ENCODE measurements at places on chromosomes 12 and 14.
A peak's percentile ranks its signal among the peaks of the same experiment; 100 is the strongest.

DNA sequence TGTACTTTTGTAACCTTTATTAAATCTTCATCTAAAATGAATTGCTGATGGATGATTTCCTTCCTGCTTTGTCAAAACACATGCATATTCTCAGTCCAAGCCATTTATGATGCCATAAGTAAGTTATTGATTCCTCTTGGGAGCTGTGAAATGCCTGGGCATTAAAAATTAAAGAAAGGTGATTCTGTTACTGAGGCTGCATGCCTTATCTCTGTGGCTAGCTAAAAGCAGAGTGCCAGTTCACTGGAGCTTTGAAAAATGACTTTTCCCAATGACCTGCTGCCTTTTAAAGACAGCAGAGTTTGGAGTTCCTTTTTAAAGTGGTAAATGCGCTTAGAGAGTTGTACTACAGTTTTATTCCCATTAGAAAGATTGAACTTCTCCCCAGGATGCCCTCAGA lies 152.1 kb downstream of the TMTC2 start:
- DNase-seq: no peak

DNA sequence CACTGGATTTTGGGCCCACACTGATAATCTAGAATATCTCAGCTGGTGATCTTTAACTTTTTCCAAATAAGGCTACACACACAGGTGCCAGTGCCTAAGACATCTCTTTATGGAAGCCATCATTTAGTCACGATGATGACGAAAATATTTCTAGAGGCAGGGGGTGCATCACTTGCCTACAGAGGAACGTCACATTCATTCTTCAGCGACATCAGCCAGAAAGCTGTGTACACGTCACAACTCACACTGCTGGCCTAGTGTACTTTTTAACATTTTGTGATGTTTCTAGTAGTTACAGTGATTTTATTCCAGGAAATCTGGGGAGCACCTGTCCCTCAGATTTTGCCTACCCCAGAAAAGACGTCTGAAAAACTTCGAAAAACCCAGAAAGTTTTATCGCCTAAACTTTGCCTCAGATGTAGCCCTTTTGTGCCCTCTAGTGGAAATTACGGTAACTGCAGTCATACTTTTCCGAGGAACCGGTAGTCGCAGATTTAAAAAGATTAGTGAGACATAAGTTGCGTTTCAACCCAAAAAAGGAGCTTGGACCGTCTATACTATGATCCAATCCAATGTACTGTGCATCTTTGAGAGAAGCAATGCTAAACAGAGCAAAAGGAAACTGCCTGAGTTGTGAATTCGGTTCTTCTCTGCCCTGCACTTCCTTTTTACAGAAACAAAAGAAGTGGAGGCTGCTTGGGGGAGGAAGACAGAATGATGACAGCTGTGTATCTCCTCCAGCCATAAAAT lies 64.3 kb upstream of the STON2 start:
- DNase-seq: peak; percentile 63

DNA sequence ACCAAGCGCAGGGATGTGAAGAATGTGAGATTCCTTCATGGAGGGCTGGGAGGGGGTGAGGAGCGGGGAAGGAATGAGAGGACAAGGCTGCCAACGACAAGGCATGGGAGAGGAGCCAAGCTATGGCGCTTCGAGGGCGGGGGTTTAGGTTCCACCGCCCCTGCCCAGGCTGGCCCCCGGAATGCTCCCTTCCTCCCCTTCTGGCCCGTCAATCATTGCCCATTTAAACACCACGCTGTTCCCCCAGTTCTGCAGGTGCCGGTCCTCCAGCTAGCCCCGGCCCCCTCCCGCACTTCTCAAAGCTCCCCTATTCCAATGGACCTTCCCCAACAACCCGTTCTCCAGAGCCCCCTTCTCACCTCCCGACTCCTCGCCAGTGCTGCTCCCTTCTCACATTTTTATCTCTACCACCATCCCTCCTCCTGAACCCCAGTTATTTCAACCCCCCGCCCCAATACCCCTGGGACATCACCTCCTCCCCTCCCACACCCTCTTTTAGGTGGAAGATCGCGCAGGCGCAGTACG lies 428 bp downstream of the RNF41 start:
- peak; percentile 46 for DNase-seq

GRCh38 chr14:68894123-68894522 lies 85.0 kb downstream of the ACTN1 start:
- no peak for DNase-seq

GRCh38 chr14:49931523-49931922 lies 38.6 kb downstream of the ARF6 start:
- DNase-seq: no peak

GRCh38 chr12:111386885-111387284 lies 18.0 kb upstream of the PHETA1 start:
- DNase-seq: no peak

GRCh38 chr12:49131894-49132461 lies 783 bp upstream of the TUBA1B start:
- peak; percentile 41 for DNase-seq

GRCh38 chr12:53758730-53759103 lies 6.9 kb upstream of the CISTR start:
- DNase-seq: no peak

- no peak for DNase-seq
Observed at GRCh38 chr12:72448089-72448488, 175.9 kb downstream of the TRHDE start.

DNA sequence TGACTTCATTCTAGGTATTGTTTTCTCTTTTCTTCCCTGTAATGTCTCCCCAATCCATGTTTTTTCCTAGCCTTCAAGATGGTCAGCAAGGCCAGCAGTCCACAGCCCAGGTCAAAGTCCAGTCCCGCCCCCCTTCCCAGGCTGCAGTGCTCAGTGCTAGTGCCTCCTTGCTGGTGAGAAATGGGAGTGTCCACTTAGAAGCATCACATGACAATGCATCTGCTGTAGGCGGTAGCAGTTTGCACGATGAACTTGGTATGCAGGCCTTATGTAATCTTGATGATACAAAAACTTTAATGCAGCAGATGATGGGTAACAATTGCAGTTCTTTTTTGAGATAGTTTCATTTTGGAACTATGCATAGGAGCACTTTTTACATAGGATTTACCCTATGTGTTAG lies 88.4 kb downstream of the PCNX1 start:
- no peak for DNase-seq

DNA sequence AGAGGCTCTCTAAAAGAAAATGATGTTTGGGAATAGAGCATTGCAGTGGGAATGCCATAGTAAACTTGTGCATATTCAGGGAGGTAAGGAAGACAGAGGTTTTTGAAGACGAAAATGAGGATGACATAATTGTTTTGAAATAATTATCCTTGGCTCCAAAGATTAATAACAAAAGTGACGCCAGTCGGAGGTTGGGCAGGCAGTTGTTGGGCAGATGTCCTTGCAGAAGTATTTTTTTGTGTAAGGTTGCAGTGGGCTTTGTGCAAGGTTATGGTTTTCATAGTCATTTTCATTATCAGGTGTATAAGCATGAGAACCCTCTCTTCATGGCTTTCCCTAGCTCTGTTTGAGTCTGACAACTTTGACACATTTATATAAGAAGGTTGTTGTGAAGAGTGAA lies 35.3 kb downstream of the METAP2 start:
- no peak for DNase-seq

GRCh38 chr12:118033323-118033722 lies 16.8 kb downstream of the RFC5 start:
- DNase-seq: no peak

DNA sequence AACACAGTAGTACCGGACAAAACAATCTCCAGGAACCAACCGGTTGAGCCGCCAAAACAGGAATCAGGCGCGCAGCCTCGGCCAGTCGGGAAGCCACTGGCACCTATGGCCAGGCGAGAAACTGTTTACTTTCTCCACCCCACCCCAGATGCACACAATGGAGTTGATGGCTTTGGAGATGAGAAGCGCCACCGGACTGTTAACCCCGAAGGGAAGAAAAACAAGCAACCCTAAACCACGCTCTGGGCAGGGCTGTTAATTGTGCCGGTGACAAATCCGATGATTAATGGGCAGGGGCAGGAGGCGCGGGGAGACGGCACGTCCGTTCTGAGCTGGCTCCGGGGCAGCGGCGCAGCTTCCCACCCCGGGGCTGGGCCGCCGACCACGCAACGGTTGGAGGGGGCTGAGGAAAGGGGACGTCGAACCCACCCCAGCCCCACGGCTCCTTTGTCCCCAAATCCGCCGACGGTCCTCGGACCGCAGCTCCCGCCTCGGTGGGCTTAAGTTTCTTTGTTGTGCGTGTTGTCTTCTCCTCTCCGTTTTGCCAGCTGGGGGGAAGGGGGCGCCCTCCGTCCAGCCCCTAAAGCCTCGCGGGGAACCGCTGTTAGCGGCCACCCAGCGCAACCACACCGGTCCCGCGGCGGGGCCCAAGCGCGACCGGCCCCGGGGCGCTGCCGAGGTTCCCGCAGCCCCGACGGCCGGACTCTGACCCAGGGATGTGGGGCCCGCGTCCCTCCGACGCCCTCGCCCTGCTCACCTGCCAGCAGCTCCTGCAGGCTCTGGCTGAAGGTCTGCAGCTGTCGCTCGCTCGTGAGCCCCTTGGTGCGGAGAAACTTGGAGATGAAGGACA lies 790 bp downstream of the BTG1 start:
- DNase-seq: peak; percentile 57

- no peak for DNase-seq
Observed at GRCh38 chr14:34252227-34252626, 209.8 kb downstream of the SPTSSA start.

DNA sequence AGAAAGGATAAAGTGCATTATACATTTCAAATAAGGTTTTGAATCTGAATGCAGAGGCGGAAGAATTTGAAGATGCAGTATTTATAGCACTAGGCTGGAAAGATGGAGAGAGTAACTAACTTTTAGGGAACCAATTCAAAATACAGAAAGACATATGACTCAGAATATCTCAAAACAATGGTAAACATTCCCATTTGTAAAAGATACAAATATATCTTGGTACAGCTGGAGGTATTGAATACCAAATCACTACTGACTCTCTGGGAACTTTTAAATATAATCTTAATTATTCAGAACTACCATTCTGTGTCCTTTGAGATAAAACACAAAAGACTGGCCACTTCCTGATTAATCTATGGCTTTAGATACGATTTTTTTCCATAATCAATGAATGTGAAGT lies 5.1 kb downstream of the CD69 start:
- no peak for DNase-seq

GRCh38 chr14:76812093-76812421 lies 625 bp downstream of the ANGEL1 start:
- peak; percentile 35 for DNase-seq

DNA sequence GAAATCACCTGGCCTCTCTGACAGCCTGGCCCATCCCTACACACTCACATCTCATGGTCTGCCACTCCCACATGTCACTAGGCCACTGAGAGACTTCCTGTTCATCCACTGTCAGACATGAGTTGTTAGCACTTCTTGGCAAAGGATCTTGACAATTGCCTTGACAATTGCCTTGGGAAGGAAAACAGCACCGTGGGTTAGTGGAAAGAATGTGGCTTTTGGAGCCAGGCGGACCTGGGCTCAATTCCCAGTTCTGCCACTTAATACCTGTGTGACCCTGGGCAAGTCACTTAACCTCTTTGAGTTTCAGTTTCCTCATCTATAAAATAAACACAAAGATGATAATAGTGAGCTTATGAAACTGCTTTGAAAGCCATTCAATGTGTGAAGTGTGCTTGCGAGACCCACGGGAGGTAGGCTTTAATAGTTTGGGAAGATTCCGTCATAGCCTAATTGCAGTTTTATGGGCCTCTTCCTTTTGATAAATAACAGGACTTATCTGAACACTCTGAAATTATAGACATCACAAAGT lies 250.4 kb downstream of the C12orf75 start:
- no peak for DNase-seq

DNA sequence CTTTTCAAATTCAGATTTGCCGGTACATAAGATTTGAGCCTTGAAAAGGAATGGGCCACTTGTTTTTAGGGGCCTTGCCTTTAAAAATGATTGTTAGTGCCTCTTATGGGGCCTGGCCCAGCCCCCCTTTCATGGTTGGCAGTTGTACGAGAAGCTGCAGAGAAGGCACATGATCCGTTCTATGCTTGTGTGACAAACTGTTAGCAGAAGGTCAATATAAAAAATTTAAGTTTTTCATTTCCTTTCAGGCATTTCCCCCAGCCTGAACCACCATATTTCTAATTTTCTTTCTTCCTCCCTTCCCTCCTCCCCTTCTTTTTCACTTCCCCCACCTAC lies 119.1 kb downstream of the PLXNC1 start:
- DNase-seq: no peak

GRCh38 chr14:104274806-104275205 lies 136.4 kb downstream of the KIF26A start:
- no peak for DNase-seq

- no peak for DNase-seq
Observed at GRCh38 chr14:90871605-90872233, 55.5 kb upstream of the TTC7B start.

DNA sequence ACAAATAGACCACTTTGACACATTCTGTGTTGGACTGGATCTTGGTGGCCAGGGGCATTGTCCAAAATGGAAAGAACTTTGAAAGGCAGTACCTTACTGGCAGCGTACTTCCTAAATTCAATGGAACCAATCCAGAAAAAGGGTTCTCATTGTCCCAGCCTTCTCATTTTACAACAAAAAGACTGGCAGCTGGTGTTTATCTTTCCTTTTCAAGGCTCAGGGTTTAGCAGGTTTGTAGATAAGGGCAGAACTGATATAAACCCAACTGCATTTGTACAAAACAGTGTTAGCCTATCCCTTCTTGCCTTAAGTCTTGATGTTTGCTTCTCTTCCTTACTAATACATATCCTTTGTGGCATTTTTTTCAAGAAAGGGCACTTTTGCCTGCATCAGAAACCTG lies 7.7 kb downstream of the THAP2 start:
- DNase-seq: no peak

DNA sequence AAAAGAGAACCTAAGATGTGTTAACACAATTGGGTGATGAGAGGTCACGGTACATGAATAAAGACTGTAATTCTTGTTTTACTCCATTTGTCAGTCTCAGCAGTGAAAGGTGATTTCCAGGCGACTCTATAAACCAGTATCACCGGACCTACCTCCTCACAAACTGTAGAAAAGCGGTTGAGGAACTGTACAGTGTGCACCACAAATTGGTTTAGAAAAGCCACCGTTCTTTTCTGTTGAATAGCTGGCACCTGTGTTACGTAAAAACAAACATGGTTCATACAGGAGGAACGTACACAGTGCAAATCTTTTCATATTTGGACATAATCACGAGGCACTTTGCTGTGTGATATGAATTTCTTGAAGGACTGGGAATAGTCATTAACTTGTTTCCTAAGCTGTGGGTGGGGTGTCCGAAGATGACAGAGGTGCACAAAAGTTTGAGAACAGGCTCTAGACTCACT lies 663 bp downstream of the WASHC3 start:
- no peak for DNase-seq

DNA sequence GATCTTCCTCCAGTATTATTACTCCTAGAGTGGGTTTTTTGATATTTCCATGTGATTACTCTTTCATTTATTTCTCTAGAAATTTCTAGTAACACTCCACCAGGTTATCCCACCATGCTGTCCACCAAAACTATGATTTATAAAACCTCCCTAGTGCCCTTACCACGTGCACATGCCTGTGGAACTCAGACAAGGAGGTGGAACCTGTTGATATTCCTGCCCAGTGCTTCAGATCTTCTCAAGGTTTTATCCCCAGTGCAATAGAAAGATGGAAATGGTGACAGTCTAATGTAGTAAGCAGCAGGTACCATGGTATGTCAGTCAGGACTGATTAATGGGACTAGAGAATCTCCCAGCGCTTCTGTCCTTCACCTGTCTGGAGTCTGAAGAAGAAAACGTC lies 3.5 kb upstream of the ARF3 start:
- no peak for DNase-seq

Measured in globus pallidus (tissue), 1 donor.